ENCODE measurements at places on chromosomes 11 and 22. TPM values are rescaled to one million over a fixed set of nuclear protein-coding genes. Genes with fewer than 3 reads are reported as not detected.

DNA sequence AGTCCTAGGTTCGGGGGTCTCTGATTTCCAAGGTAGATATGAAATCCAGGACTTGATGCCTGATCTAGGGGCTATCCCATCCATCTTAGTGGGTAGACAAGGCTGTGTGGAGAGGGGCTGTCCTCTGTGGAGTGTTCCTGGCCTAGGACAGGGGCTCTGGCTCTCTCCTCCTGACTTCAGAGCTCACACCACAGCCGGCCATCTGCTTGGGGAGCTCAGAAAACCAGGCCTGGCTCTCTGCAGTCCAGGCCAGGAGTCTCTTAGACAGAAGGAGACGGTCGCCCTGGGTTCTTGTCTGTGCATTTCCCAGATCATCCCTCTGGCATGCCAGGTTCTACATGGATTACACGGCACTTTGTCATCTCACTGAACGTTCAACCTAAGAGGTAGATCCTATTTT is 17.9 kb downstream of the TUB start:
- no peak for DNase-seq

DNA sequence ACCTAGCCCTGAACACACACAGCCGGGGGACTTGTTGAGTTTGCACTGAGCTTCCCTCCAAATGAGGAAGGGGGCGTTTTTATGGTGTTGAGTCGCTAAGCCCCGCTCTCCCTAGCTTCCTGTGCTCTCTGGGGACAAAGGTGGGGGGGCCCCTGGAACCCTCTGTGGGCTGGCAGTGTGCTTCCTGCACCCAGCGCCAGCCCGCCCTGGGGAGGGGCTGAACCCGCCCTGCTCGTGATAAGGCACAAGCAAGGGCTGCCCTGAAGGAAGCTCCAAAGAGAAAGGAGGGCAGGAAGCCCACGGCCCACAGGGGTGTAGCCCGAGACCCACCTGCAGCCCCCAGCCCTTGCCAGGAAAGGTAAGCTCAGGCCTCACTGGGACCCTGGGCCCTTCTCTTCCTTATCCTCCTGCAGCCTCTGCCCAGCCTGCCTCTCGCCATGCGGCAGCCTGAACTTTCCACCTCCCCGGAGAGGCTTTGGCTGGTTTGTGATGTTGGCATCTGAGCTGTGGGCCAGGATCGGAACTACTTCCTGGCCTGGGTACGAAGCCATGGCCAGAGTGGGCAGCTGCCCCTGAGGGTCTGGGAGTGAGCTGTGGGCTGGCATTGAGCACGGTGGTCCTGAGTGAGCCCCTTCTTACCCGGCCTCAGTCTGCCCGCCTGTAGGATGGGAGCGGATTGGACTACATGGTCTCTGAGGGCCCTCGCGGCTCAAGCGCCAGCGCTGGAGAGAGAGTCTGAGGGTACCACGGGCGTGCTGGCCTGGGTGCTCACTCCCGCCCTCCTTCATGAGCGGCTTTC is at the start of gene FERMT3:
Gene FERMT3 (plus strand): TSS at position 265 of the 799 bp plus-strand sequence. CDS start 644 bp downstream, outside the sequence.
- no peak for DNase-seq

- no peak for DNase-seq
Observed at GRCh38 chr11:116718955-116719501, 53.8 kb downstream of the BUD13 start.

DNA sequence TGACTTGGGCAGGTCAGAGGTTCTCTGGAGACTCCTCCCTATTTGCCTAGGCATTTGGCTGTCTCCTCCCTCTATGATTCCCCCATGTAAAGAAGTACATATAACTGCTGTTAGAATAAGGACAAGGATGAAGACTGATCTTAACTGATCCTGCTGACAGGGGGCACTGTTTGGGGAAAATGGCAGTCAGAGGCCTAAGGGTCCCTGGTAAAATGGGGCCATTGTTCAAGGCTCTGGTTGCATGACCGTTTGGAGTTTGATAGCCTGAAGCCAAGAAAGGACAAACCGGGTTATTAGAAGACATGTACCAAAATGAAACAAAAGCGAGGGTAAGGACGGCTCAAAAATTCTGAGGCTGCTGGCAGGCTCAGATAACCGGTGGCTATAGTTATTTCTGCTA is 712.2 kb downstream of the NTM start:
- no peak for DNase-seq

- no peak for DNase-seq
Observed at GRCh38 chr22:37999236-37999635, 14.9 kb upstream of the SOX10 start.

DNA sequence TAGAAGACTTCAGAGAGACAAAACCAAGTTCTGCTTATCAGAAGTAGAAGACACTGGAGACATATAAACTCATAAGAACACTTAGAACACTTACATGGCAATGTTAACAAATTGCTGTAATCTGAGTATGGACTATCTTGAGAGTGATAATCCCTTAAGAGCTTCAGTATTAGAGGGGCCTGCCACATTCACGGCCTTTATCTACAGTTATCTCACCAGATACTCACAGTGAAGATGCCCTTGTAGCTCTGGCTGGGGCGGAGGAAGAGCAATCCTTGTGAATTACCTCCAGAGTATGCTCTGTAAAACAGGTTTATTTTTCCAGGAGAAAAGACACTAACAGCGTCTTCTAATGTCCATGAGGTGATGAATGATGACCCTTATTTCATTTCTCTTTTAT is 762.8 kb downstream of the FAM181B start:
- no peak for DNase-seq

DNA sequence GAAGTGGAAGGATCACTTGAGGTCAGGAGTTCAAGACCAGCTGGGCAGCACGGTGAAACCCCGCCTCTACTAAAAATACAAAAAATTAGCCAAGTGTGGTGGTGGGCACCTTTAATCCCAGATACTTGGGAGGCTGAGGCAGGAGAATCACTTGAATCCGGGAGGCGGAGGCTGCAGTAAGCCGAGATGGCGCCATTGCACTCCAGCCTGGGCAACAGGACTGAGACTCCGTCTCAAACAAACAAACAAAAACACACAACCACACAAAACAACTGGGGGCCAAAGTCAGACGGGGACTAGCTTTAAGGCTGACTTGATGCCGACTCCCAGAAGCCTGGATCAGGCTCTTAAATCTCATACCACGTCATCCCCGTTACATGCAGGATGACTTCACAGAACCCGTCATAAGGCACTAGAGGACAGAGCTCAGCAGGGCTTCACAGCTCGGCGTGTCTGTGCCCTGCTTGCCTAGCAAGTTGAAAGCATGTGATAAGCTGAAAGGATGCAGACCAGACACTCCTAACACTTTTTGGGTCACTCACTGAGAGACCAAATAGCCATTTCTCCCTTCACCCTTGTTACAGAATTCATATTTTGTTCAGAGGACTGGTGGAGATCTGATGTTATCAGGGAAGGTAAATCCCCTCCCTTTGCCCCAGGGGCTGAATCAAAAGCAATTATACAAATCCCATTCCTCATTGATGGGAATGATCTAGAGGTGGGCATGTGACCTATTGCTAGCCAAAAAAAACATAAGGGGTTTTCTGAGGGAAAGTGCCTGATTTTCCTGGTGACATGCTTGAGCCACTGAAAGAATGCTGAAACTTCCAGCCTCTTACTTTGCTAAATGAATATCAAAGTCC is 65.4 kb downstream of the GAB2 start:
- no peak for DNase-seq

- DNase-seq = no peak
Observed at GRCh38 chr22:19181786-19182471, 3.4 kb upstream of the SLC25A1 start.

GRCh38 chr22:44464000-44464399 is 34.0 kb downstream of the RTL6 start:
- DNase-seq = peak; percentile 12

- no peak for DNase-seq
Observed at GRCh38 chr22:32596471-32596870, 121.9 kb downstream of the FBXO7 start.

GRCh38 chr11:33860926-33861325 is 30.9 kb downstream of the LMO2 start:
- no peak for DNase-seq

- no peak for DNase-seq
Observed at GRCh38 chr11:128219731-128220120, 367.6 kb downstream of the ETS1 start.

DNA sequence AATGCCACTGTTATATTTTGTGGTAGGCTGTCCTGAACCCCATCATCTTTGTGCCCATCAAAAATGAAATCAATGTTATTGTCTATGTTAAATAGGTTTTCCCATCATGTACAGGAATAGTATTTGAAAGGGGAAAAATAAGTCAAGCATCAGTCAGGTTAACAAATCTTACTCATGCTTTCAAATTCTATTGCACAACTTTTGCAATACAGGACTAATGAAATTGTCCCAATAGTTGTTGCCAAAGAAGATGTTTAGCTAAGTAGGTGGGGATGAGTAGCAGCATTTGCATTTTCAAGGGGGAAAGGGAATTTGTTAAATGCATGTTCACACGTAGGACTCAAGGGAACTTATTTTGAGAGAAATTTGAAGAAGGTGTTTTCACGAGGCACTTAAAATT is 962.1 kb downstream of the JRKL start:
- no peak for DNase-seq

DNA sequence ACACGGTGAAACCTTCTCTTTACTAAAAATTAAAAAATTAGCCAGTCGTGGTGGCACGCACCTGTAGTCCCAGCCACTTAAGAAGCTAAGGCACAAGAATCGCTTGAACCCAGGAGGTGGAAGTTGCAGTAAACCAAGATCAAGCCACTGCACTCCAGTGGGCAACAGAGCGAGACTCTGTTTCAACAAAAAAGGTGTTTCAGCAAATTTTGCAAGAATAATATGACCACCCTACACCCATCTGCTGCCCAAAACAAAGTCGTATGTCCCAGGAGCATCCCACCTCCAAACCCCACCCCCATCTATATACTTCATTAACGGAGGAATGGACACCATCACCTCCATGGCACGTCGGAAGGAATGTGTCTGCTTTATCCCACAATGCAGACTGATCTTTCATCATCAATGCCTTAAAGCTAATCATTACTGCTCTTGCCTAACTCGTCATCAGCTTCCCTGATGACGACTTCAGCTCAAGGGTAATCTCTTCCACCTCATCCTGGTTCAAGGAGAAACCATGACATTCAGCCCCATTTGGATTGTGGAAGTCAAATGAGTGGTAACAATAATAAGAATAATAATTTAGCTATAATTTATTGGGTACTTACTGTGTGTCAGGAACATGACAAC is 34.1 kb downstream of the SCGB1A1 start:
- no peak for DNase-seq

DNA sequence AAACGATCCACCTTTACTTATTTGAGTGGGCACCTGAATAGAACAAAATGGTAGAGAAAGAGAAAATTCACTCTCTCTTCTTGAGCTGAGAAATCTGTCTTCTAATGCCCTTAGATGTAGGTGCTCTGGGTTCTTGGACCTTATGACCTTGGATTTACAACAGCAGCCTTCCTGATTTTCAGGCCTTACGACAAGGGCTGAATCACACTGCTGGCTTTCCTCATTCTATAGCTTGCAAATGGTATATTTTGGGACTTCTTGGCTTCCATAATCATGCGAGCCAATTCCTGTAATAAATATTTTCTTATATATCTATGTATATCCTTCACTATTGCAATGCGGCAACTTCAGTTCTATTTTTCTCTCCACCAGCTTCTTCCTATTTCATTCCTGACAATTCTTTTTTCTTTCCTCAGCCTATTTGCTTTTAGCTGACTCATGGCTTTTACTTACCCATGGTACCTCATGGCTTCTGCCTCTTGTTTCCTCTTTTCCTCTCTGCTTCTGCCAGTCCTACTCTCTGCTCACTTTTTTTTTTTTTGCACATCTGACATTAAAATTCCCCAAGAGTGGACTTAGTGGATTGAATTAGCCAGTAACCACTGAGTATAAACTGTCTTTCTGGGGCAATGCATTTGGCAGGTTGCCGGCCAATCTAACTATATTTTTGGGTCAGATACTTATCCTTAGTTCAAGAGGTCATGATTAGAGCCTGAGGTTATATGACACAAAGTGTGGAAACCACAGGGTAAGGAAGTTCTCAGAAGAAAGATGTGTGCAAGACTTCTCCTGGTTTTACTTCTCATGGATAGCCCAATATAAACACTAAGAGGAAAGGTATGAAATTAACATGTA is 359.5 kb downstream of the TMEM135 start:
- DNase-seq = no peak

DNA sequence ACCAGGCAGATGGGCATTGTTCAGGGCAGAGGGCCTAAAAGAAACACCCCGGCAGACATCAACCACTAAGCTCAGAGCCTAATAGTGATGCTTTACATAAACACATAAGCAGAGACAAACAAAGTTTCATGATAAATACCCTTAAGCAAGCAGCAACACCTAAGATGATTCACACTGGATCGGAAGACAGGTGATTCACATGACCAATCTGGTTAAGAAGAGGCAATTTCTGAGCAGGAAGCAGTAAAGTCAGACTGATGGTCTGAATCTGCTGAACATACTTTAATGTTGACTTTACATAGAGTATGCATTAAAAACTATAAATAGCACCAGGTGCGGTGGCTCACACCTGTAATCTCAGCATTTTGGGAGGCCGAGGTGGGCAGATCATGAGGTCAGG is 56.1 kb downstream of the SYN3 start:
- DNase-seq = no peak

GRCh38 chr22:37893583-37893983 is 12.5 kb upstream of the MICALL1 start:
- DNase-seq = no peak

DNA sequence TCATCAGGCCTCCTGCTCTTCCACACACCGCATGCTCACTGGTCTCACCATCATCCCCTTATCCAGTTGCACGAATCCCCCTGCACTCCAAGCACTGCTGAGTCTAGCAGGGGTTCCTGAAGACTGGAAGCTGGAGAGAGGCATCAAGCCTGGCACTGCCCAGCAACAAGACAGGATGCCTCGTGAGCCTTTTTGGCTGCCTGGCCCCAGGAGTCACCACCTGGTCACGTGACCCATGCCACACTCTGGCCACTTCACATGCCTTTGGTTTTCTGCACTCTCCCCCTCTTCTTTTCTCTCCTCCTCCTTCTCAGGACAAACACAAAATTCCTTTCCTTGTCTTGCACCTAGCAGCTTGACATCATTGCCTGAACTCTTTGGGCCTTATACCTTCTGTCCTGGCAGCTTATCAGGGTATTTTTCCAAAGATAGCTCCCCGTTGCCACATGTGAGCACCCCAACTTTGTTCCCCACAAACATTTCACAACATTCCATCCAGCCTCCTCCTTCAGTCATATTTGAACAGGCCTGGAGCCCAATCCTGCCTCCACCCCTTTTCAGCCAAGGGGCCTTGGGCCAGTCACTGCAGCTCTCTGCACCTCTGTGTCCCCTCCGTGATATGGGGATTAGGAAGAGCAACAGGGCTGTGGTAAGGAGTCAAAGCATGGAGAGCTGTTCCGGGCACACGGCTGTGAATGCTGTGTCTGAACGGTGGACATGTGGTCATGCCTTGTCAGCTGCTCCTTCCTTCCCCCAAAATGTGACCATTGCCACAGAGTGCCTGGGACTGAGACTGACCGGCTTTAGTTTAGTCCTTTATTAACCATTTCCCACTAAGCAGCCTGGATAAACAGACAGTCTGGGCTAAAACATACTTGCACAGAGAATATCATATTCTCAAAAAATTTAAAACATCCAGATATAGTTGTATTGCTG is 2.8 kb upstream of the PACSIN2 start:
- no peak for DNase-seq

Gene CFAP300
- 12.7 TPM for total RNA-seq

Gene OR5A2
- total RNA-seq = under 0.01 TPM

Gene FXYD2
- not detected for total RNA-seq

Gene LINC01488
- not detected for total RNA-seq

Gene WNT11
- total RNA-seq = not detected

Gene POTEH
- total RNA-seq = not detected

Gene CD59
- 1,509 TPM for total RNA-seq
